ENCODE measurements at places on chromosomes 7 and 10.

DNA sequence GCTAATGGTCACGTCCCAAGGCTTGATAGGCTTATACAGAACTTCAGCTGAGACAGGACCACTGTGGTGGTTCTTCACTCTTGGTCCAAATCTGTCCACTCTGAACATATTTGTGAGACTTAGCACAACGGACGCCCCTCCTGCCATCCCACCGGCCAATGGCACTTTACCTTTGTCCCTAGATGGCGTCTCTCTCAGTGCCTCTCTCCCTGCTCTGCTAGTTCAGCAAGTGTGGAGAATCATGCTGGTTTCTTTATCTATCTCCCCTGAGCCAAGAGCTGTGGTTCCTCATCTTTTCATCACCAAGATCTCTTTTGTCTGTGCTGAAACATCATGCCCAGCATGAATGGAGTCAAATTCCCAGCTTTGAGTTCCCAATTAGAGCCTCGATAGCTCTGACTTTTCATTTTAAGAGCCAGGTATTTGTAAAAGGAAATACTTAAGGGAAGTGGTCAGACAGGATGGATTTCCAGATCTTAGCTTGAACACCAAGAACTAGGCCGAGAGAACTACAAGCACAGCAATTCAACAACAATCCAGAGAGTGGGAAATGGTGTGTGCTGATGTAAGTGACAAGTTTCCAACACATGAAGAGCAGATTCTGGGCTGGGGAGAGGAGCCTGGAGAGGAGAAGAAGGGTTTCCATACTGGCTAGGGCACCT, 69.5 kb downstream of the ZNF800 start:
- DNase-seq, result no peak

- DNase-seq, result no peak
Measured at GRCh38 chr7:42511027-42511426, 274.0 kb upstream of the GLI3 start.

DNA sequence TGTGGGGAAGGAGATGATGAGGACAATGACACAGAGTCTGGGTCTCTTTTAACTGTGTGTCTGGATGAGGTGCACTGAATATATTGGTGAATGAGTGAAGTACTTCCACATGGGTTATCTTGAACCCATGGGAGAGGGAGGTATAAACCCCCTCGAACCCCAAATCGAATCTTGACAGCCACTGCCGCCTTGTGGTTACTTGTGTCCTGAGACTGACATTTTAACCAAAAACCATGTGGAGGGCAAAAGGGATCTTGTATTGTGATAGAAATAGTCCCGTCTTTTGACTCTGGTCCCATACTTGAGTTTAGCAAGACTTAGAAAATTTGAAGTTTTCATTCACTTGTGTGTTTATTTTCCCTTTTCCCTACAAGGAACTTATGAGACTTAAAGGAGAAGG, 283.3 kb downstream of the PHTF2 start:
- DNase-seq, result no peak

- no peak for DNase-seq
Measured at GRCh38 chr7:129443612-129444011, 9.4 kb downstream of the STRIP2 start.

DNA sequence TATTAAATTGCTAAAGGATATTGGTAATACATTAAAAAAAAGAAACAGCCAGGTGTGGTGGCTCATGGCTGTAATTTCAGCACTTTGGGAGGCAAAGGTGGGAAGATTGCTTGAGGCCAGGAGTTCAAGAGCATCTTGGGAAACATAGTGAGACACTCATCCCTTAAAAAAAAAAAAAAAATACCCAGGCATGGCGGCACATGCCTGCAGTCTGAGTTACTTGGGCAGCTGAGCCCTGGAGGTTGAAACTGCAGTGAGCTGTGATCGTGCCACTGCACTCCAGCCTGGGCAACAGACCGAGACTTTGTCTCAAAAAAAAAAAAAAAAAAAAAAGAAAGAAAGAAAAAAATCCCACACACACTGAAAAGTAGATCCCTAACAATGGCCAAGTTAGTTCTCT, 59.7 kb downstream of the MACC1 start:
- DNase-seq, result no peak

- DNase-seq, result no peak
Measured at GRCh38 chr10:7026818-7027217, 384.0 kb downstream of the SFMBT2 start.

DNA sequence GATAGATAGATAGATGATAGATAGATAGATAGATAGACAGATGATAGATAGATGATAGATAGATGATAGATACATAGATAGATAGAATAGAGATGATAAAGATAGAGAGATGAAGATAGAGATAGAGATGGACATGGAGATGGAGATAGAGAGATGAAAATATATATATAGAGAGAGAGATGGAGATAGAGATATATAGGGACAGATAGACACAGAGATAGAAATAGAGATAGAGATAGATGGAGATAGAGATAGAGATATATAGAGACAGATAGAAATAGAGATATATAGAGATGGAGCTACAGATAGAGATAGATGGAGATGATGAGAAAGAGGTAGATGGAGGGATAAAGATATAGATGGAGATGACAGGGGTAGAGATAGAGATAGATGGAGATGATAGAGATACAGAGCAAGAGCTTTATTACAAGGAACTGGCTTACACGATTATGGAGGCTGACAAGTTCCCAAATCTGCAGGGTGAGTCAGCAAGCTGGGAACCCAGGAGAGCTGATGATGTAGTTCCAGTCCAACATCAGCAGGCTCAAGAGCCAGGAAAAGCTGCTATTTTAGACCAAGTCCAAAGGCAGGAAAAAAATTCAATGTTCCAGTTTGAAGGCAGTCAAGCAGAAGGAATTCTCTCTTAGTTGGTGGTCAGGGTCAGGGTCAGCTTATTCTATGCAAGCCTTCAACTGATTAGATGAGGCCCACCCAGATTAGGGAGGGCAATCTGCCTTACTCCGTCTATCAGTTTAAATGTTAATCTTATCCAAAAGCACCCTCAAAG, 37.1 kb downstream of the CAV1 start:
- DNase-seq, result no peak

DNA sequence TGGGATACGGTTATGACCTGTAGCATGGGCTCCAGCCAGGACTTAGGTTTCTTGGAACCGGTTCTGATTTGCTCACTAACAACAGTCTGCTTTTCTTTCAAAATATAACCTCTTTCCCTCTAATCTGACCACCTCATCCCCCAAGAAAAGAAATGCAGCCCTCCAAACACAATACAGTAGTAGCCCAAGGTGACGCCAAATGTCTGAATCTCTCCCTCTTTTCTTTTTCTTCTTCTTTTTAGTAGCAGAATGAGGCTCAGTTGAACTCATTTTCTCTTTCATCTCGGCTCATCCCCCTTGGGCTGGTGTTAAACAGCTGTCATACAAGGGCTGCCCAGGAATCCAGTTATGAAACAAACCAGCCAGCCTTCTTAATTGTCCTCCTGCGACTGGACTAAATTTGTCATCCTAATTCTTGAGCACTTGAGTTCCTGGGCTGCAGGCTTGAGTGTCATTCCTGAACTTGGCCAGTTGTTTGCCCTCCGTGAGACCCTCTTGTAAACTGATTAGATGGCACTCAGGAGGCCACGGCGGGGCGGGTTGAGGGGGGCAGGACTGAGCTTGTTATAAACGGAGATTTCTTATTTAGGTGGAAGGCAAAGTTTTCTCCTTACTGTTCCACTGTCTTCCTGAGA, 94.8 kb downstream of the SORCS3 start:
- DNase-seq, result no peak

DNA sequence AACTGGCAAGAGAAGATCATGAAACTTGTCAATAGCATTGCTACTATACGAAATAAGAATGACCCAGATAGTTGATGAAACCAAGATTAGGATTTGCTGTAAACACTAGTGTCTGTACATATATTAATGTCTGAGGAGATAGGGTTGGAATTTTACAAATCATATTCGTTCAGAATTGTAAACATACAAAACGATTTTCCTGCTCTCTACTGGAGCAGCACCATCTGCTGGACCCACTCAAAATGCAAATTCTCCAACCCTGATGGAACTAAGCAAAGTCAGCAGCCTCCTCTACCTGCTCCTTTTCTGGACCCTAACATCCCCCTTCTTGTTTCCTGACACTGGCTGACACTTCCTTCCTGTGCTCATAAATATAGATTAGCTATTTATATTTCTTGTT, 29.4 kb upstream of the SGMS1 start:
- no peak for DNase-seq

GRCh38 chr7:46259947-46260346, 338.9 kb upstream of the IGFBP3 start:
- DNase-seq, result no peak

GRCh38 chr7:102845346-102845745, 67.5 kb upstream of the LRRC17 start:
- no peak for DNase-seq

- no peak for DNase-seq
Measured at GRCh38 chr7:88826222-88826621, 30.7 kb upstream of the TEX47 start.

DNA sequence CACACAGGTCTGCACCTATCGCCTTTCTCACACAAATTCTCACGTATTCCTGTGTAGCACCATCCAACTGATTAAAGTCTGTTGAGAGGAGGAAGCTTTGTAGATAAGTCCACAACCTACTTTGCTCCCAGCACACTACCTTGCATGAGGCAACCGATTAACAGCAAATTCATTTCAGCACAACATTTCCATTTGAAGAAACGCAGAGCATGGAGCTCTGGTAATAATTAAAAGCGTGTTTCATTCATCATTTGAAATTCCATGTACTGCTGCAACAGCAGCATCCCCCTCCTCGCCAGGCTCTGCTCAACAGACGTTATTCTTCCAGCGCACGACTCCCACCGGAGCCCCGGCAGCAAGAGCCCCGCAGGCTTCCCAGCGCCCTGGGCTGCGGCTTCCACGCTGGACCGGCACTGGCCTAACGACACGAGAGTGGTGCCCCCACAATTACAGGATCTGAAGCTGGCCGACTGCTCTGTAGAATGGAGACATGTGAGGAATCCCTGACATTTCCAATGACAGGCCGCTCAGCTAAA, 118.8 kb downstream of the DIP2C start:
- no peak for DNase-seq

DNA sequence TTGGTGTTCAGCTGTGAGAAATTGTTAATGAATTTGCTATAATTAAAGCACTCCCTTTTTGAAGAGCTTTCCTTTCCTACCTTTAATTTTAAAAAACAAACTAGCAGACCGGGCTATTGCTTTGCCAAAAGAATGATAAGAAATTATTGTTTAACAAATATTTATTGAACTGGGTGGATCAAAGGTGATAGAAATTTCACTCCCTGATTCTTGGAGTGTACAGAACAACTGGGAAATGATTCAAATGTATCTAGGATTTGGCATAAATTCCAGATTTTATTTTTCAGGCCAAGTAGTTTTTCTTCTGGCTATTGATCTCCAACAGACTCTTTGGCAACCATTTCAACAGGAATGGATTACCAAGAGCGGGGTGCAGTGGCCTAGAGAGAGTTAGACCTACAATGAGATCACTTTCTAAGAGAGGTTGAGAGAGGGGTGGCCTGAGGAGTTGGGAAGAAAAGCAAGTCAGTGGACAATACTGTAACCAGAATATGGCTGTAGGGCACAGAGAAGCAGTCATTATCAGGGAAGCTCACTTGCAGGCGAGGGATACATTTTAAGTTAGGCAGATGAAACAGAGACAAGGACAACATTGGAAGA, 71.9 kb downstream of the PLXDC2 start:
- DNase-seq, result no peak

DNA sequence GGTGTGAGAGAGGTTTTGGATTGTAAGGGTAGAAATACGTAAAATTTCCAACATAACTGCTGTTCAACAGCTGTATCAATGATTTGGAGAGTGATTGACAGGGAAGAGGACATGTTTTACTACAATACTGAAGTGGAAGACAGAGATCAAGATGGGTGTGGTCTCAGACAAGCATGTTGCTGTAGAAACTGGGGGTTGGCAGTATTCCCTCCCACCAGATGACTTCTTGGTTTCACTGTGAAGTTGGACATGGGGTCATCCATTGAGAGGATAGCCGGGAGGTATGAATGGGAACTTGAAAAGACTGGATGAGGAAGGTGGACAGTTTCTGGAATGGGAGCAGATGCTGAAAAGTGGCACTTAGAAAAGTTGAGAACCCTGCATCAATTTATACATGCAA, 95.3 kb upstream of the HDAC9 start:
- no peak for DNase-seq

GRCh38 chr10:22436893-22437619, 91.8 kb downstream of the SPAG6 start:
- DNase-seq, result no peak

- no peak for DNase-seq
Measured at GRCh38 chr10:89364531-89364930, 13.3 kb upstream of the IFIT1B start.

DNA sequence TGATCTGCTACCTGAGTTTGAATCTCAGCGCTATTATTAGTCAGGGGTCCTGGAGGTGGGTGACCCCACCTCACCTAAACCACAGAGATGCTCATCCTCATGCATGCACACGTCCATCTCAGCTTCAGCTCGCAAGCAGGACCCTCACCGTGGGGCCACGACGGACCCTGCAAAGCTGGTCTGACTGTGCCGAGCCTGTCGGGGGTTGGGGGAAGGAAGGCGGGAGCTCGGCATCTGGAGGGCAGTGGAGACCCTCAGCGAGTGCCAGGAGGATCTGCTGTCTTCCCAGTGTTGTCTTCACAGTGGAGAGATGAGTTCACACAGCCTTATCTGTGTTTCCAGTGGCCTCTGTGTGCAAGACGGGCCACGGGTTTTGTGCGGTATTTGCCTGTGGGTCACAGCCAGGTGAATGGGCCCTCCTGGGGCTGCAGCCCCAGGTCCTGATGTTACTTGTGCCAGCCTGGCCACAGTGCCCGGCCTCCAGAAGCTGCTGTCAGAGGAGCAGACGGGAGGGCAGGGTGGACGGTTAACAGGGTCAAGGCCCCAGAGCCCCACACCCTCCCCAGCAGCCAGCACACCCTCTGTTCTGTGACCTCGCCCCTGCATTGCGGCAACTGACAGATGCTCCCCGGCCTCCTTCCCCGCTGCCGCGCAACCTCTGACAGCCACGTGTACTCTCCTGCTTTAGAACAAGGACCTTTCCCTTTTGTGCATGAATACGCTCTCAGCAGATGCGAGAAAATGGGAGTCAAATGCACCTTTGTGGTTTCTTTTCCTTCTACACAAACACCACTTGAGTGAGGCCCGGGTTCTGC, 528.8 kb downstream of the DNAJB6 start:
- DNase-seq, result no peak

DNA sequence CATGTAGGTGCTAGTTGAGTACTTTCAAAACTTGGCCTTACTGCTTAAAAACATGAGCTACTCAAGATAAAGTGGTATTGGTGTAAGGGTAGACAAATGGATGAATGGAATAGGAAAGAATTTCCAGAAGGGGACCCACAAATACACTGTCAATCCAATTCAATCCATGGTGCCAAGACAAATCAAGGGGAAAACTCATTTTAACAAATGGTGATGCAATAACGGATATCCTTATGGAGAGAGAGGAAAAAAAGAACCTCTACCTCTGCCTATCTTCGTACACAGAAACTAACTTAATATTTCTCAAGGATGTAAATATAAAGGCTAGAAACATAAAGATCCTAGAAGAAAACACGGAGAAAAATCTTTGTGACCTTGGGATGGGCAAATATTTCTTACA, 123.8 kb upstream of the RSU1 start:
- DNase-seq, result no peak

- no peak for DNase-seq
Measured at GRCh38 chr7:149423449-149424110, 37.3 kb downstream of the ZNF777 start.

All from NCI-H2029 treated with DMSO at 0.1 percent for 48 hours (cell line).